ENCODE measurements at places on chromosomes 12 and 14.

DNA sequence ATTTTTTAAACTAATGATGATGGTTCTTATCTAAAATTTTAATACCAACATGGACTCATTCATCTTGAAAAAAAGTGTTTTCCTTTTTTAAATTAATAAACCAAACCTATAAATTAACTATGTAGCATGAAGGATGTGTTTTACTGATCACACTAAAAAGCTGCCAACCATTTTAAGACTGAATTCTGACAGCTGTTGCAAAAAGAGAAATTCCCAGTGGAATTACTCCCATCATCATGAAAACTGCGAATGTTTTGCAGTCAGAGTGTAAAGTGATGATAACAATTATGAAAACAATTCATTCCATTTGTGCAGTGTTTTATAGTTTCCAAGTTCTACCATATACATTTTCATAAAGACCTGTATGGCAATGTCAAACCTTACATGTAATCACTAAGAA, 232.8 kb downstream of the SLC2A13 start:
- no peak for DNase-seq

DNA sequence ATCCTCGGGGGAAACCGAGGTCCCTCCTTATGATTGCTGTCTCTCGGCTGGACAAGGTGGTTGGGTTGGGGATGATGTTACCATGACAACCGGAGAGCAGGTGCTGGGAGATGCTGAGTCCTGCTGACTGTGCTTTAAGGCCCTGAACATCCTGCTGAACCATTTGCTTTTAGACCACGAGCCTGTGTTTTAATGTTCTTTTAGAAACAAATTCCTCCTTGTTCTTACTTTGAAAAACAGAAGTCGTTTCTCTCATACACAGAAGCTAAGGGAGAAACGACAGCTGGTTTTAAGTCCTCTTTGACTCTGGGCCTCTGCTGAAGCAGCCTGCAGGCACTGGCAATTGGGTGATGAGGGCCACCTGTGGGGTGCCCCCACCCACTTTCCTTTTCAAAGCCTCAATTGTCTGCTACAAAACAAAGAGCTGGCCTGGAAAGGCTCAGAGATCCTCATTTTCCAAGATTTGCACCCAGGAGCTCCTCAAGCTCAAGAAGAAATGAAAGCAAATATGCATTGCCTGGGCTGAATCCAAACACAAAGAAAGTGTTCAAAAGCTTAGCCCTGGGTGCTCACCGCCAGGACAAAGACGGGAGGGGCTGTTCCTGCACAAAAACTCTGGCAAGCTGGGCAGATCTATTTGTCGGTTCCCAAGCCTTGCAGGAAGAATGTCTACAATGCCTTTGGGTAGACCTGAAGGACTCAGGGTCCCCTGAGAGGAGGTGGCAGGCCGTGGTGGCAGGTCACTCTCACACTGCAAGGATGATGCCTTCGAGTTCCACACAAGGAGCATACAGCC, 90.0 kb upstream of the CLMN start:
- no peak for DNase-seq

DNA sequence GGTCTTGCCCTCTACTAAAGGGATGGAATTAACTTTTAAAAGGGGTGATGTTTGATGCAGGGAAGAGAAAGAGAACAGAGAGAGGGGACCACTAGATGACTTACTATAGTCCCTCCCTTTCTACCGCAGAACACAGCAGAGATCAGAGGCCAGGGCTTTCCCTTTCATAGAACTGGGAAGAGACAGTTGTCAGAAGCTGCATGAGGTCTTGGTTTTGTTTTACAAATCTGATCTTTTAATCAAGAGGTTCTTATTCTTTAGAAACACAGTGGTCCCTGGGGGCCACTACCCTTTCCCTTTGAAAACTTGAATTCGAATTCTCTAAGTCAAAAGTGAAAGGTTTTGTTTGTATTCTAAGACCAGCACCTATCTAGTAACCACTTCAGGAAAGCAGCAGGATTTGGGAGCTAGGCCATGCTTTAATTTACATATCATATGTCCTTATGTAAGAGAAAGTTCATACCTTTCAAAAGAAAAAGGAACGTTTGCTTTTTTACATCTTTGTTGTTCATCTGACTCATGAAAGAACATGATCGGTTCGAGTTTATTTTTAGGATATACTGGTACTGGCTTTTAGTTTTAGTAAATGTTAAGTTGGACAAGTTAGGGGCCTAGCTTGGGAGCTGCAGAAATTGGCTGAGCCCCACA, 6.3 kb downstream of the FBXL14 start:
- no peak for DNase-seq

GRCh38 chr12:52380271-52380694, 5.2 kb downstream of the KRT84 start:
- no peak for DNase-seq

DNA sequence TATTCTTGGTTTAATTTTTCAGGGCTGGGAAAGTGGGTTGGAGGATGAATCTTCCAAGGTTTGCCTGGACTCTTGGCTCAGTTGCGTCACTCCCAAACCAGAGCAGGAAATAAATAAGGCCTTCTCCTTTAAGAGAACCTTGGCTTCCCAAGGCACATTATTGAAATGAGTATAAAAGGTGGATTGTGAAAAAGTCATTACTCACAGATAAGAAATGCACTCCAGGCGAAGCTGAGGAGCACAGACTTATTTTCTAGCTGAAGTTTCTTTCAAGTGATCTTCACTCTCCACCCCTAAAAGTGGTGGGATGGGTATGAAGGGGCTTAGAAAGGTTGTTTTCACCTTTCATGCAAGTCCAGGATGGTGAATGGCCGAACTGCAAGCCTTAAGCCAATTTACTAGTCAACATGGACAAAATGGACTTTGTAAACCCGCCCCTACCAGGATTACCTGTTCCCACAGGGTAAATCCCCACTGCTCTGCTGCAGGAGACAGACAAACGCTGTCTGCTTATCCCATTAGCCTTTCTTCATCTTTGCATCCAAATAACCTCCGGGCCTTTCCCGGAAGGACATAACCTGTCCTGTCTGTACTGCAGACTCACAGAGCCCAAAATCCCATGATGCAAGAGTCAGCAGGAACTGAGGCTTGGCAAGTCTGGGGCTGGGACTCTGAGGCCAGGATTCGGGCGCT, 207.6 kb downstream of the BCL11B start:
- no peak for DNase-seq

Data from stimulated activated CD4-positive, alpha-beta T cell treated with anti-CD3 and anti-CD28 coated beads, Interleukin-1b, Interleukin-23, amount 100 ng/mL, for 1 hour (primary cell).